ENCODE measurements at places on chromosomes 16 and 17. TPM values are rescaled to one million over a fixed set of nuclear protein-coding genes. Genes with fewer than 3 reads are reported as not detected.

Gene LLGL1
- 10.5 TPM for total RNA-seq

DNA sequence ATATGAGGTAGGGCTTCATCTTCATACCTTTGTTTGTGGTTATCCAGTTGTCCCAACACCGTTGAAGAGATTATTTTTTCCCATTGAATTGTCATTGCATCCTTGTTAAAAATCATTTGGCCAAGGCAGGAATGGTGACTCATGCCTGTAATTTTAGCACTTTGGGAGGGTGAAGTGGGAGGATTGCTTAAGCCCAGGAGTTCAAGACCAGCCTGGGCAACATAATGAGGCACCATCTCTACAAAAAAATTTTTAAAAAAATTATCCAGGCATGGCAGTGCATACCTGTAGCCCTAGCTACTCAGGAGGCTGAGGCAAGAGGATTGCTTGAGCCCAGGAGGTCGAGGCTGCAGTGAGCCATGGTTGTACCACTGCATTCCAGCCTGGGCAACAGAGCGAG, 223.9 kb downstream of the TANC2 start:
- DNase-seq: no peak
- no peak overlapping the region for H3K27ac ChIP-seq

Gene SMIM22
- total RNA-seq: not detected

GRCh38 chr17:30379303-30379902, 676 bp downstream of the CPD start:
- peaks cover 4% of the 10 kb centered on the region for H3K36me3 ChIP-seq
- H3K4me1 ChIP-seq: peaks cover 29% of the 10 kb centered on the region
- peak overlapping the region; percentile 79 for H3K4me3 ChIP-seq
- peaks cover 35% of the 10 kb centered on the region for H3K27me3 ChIP-seq
- peak; percentile 32 for DNase-seq

- H3K4me3 ChIP-seq: no peak overlapping the region
- H3K27me3 ChIP-seq: peaks cover 63% of the 10 kb centered on the region
- H3K36me3 ChIP-seq: no peaks in the 10 kb centered on the region
- peaks cover 3% of the 10 kb centered on the region for H3K4me1 ChIP-seq
These were observed 7.2 kb downstream of the DLX3 start for GRCh38 chr17:49987681-49988441.

- no peaks in the 10 kb centered on the region for H3K4me1 ChIP-seq
- no peak overlapping the region for H3K27ac ChIP-seq
- no peak for DNase-seq
- no peaks in the 10 kb centered on the region for H3K36me3 ChIP-seq
These were observed 114.4 kb downstream of the ASIC2 start for GRCh38 chr17:33178681-33179080.

Gene SRL
- not detected for total RNA-seq

GRCh38 chr17:44280392-44280937, 12.5 kb upstream of the SLC4A1 start:
- H3K36me3 ChIP-seq: no peaks in the 10 kb centered on the region
- no peak for DNase-seq
- H3K27ac ChIP-seq: no peak overlapping the region
- peaks cover 10% of the 10 kb centered on the region for H3K4me1 ChIP-seq

GRCh38 chr17:6530324-6530920, 25.9 kb downstream of the PITPNM3 start:
- H3K4me3 ChIP-seq: no peak overlapping the region
- peaks cover 6% of the 10 kb centered on the region for H3K27me3 ChIP-seq
- H3K4me1 ChIP-seq: no peaks in the 10 kb centered on the region
- no peaks in the 10 kb centered on the region for H3K36me3 ChIP-seq
- DNase-seq: no peak

- no peak for DNase-seq
- peaks cover 20% of the 10 kb centered on the region for H3K4me1 ChIP-seq
- H3K27me3 ChIP-seq: no peaks in the 10 kb centered on the region
- H3K36me3 ChIP-seq: no peaks in the 10 kb centered on the region
These were observed 24.8 kb upstream of the MPRIP start for GRCh38 chr17:17017343-17018014.

DNA sequence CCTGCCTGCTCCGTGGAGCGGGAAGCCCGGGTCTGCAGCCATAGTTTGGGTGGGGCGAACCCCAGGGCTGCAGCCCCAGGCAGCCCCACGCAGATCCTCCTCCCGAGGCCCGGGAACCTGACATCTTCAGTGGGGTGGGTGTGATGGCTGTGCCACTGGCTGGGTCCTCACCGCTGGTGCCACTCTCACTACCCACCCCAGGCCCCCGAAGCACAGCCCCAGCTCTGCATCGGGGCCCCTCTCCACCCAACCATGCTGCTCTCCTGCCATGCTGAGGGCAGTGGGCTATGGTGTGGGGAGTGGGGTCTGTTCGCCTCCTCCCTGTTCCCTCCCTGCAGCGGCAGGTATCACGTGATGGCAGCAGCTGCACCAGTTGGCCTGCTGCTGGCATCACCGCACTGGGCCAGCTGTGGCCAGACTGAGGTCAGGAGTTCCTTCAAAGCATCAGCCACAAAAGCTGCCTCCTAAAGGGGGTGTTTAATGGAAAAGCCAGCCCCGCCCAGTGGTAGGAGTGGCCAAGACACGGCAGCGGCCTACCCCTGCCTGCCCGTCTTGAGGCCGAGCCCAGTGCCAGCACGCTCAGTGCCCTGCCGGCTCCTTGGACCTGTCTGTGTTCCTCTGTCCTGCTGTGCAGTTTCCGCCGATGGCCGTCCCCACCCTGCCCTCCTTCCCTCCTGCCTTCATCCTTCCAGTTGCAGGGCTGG, 10.8 kb downstream of the KCTD5 start:
- H3K27ac ChIP-seq: no peak overlapping the region
- DNase-seq: no peak
- peaks cover 17% of the 10 kb centered on the region for H3K4me1 ChIP-seq
- no peaks in the 10 kb centered on the region for H3K27me3 ChIP-seq
- H3K4me3 ChIP-seq: no peak overlapping the region

DNA sequence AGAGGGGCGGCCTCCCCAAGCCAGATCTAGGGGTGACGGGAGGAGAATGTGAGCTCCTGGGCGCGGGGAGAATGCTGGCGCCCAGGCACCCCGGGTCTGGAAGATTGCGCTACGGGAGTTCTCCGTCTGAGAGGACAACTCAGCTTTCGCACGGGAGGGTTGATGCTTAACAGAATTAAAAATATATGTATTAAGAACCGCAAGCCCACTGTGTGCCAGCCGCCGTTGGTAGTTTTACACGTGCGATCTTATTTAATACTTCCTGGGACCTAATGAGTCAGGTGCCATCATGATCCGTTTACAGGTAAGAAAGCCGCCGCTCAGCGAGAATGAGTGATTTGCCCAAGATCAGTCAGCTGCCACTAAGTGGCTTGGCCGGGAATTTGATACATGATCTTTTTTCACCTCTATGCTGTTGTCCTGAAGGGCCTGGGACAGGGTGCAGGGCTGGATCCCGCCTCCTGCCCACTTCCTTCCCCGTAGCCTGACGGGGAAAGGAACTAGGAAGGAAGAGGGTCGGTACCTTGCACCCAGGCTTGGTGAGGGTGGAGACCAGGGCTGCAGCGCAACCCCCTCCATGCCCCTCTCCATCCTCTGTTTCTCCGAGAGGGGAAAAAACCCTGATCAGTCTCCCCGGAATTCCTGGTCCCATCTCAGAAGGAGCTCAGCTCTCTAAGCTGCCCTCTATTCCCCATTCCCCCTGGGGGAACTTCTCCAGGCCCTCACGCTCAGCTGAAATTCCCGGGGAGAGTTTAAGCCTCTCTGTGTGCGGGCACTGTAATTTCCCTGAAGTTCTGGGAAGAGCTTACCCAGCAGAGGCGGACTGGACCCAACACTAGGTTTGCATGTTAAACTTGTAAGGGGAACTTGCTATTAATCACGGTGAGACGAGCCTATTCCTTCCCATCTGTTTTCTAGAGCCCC, 983 bp downstream of the VAT1L start:
- H3K27me3 ChIP-seq: peaks cover 40% of the 10 kb centered on the region
- peaks cover 14% of the 10 kb centered on the region for H3K4me1 ChIP-seq
- H3K36me3 ChIP-seq: no peaks in the 10 kb centered on the region

- H3K36me3 ChIP-seq: peaks cover 66% of the 10 kb centered on the region
- peak overlapping the region; percentile 68 for H3K4me3 ChIP-seq
- no peaks in the 10 kb centered on the region for H3K27me3 ChIP-seq
- H3K27ac ChIP-seq: peak overlapping the region; percentile 92
These were observed 47.3 kb upstream of the CPNE2 start for GRCh38 chr16:57044931-57045693.

Gene ITGA2B
- total RNA-seq: not detected

Gene TBX6
- 2.3 TPM for total RNA-seq

DNA sequence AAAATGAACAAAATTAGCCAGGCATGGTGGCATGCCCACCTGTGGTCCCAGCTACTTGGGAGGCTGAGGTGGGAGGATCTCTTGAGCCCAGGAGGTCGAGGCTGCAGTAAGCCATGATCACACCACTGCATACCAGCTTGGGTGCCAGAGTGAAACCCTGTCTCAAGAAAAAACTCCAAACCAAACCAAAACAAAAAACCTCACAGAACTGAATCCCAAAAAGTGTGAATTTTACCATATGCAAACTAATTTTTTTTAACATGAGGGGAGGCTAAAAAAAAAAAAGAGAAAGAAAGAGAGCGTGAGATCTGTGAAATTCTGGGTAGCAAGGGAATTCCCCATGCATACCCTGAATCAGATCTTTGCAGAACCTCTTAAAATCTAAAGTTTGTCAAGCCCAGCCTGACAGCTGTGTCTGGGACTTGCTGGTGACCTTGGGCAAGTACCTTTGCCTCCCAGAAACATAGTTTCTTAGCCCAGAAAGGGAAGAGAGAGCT, 17.1 kb upstream of the CDH1 start:
- H3K36me3 ChIP-seq: no peaks in the 10 kb centered on the region
- H3K4me3 ChIP-seq: peak overlapping the region; percentile 41
- H3K4me1 ChIP-seq: peaks cover 21% of the 10 kb centered on the region
- DNase-seq: no peak

GRCh38 chr17:75288770-75289114, 491 bp downstream of the SLC25A19 start:
- DNase-seq: no peak
- H3K4me3 ChIP-seq: peak overlapping the region; percentile 94
- no peaks in the 10 kb centered on the region for H3K27me3 ChIP-seq
- H3K4me1 ChIP-seq: peaks cover 48% of the 10 kb centered on the region
- H3K27ac ChIP-seq: peak overlapping the region; percentile 100

DNA sequence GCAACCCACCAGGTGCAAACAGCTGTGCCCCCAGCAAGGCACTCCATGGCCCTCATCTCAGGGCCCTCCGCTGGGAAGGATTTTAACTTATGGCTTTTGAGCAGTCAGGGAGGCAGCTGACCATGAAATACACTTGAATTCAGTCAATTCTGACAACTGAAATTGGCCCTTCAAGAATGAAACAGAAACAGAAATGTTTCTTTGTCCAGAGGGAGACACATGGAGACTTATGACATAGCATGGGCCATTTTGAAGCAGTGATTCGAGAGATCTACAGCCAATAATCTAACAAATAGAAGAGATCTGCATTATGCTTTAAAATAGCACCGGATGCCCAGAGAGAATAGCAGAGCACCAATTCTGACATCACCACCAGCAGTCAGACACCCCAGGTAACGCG, 7.5 kb downstream of the CACNG1 start:
- no peaks in the 10 kb centered on the region for H3K27me3 ChIP-seq
- H3K4me3 ChIP-seq: no peak overlapping the region
- H3K4me1 ChIP-seq: peaks cover 2% of the 10 kb centered on the region
- no peak overlapping the region for H3K27ac ChIP-seq
- no peak for DNase-seq

Gene ABCA8
- total RNA-seq: not detected

GRCh38 chr16:63461248-63461841, 1425.1 kb upstream of the CDH8 start:
- no peak for DNase-seq
- no peak overlapping the region for H3K27ac ChIP-seq
- no peak overlapping the region for H3K4me3 ChIP-seq
- H3K4me1 ChIP-seq: no peaks in the 10 kb centered on the region
- no peaks in the 10 kb centered on the region for H3K36me3 ChIP-seq
- no peaks in the 10 kb centered on the region for H3K27me3 ChIP-seq

- H3K27me3 ChIP-seq: peaks cover 10% of the 10 kb centered on the region
- no peaks in the 10 kb centered on the region for H3K36me3 ChIP-seq
- no peak overlapping the region for H3K27ac ChIP-seq
- H3K4me3 ChIP-seq: no peak overlapping the region
These were observed 32.0 kb downstream of the TBX4 start for GRCh38 chr17:61484174-61484573.

Gene KAT8
- total RNA-seq: 93.7 TPM

Gene RNF157
- 3.5 TPM for total RNA-seq

- H3K4me3 ChIP-seq: no peak overlapping the region
- no peaks in the 10 kb centered on the region for H3K36me3 ChIP-seq
- no peaks in the 10 kb centered on the region for H3K4me1 ChIP-seq
- no peak overlapping the region for H3K27ac ChIP-seq
These were observed 3.0 kb upstream of the ADAMTS18 start for GRCh38 chr16:77437859-77438258.

Gene ABCC3
- total RNA-seq: 0.20 TPM

- peak; percentile 65 for DNase-seq
- peaks cover 13% of the 10 kb centered on the region for H3K36me3 ChIP-seq
- peak overlapping the region; percentile 99 for H3K4me3 ChIP-seq
- H3K27me3 ChIP-seq: no peaks in the 10 kb centered on the region
These were observed 8.2 kb downstream of the ADCY7 start for GRCh38 chr16:50274326-50275097.

- no peak for DNase-seq
- no peaks in the 10 kb centered on the region for H3K4me1 ChIP-seq
- no peaks in the 10 kb centered on the region for H3K36me3 ChIP-seq
- no peak overlapping the region for H3K4me3 ChIP-seq
- no peak overlapping the region for H3K27ac ChIP-seq
- no peaks in the 10 kb centered on the region for H3K27me3 ChIP-seq
These were observed 51.5 kb downstream of the GNAO1 start for GRCh38 chr16:56242740-56243139.

Gene MEIOB
- not detected for total RNA-seq

- DNase-seq: no peak
- H3K4me3 ChIP-seq: no peak overlapping the region
- H3K36me3 ChIP-seq: no peaks in the 10 kb centered on the region
- peaks cover 6% of the 10 kb centered on the region for H3K27me3 ChIP-seq
These were observed 27.6 kb downstream of the LDHD start for GRCh38 chr16:75088934-75089333.

Data from activated B cell treated with CpG ODN at 0.5 μM for 24 hours (primary cell).